ENCODE measurements at places on chromosomes 7 and 10.
A peak's percentile ranks its signal among the peaks of the same experiment; 100 is the strongest.

DNA sequence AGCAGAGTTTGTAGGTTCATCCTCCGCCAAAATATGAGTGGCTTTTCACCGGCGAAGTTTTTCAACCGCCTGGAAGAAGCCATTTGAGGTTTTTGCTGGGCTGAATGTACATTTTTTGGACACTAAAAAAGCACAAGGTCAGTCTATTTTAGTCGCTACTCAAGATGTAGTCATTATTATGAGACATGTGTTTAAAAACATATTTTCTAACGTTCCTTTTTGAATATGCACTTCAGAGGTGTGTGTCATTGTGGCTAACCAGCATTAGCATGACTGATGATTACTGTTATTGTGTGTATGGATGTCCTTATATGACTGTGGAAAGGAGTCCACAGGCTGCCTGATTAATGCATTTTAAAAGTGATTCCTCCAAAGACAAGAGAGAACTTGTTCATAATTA, 605.4 kb downstream of the INHBA start:
- DNase-seq = no peak

DNA sequence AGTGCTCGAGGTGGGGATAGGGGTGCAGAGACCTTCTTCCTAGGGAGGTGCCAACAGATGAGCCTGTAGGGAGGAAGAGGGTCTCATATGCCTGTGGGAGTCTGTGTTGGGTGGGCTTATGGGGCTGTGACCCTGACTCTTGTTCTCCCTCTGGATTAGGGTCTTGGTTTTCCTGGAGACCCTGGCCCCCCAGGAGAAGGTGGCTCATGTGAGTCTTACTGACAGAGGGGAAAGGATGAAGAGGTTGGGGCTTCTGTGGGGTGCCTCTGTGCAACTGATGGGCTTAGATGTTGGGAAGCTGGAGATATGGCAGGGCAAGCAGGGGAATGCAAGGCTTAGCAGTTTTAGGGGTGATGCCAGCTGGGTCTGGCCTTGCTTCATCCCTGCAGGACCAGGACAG, 20.2 kb upstream of the VOPP1 start:
- DNase-seq = no peak

DNA sequence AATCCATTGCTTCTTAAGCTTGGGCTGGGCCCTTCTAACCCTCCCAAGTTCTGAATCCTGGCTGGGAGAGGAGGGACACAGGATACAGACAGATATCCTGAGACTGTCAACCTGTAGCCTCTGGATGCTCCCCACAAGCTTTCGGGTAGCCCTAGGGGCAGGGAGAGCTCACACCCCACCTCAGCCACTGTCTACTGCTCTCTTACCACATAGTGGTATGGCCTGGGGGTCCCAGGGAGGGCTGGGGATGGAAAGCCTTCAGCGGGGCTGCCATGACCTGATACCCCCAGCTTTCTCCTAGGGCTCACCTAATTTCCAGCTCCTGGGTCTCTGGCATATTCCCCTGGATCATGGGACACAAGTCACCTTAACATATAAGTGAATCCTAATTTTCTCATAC, 25.1 kb downstream of the CRHR2 start:
- no peak for DNase-seq

DNA sequence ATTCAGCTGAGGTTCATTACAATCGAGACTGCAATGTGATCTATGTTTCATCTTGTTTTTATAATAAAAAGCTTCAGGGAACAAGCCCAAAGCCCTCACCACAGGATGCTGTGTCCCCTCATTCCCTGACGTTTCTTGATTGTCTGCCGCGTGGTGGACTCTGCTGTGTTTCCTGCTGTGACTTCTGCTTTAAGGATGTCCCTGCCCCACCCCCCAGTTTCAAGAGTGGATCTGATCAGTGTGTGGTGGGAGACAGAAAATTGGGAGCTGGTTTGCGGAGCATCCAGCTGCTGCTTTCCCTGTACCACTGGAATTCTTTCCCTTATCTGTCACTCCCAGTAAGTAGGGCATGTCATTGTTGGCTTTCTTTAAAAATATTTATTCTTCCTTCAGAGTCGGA, 86.2 kb downstream of the CREM start:
- DNase-seq = no peak

- DNase-seq = no peak
These were observed 32.2 kb downstream of the KCNH2 start for GRCh38 chr7:150945853-150946420.

GRCh38 chr7:30635798-30636197, 41.1 kb downstream of the GARS1 start:
- DNase-seq = no peak

- peak; percentile 36 for DNase-seq
These were observed 19.3 kb downstream of the STK17A start for GRCh38 chr7:43602256-43602655.

DNA sequence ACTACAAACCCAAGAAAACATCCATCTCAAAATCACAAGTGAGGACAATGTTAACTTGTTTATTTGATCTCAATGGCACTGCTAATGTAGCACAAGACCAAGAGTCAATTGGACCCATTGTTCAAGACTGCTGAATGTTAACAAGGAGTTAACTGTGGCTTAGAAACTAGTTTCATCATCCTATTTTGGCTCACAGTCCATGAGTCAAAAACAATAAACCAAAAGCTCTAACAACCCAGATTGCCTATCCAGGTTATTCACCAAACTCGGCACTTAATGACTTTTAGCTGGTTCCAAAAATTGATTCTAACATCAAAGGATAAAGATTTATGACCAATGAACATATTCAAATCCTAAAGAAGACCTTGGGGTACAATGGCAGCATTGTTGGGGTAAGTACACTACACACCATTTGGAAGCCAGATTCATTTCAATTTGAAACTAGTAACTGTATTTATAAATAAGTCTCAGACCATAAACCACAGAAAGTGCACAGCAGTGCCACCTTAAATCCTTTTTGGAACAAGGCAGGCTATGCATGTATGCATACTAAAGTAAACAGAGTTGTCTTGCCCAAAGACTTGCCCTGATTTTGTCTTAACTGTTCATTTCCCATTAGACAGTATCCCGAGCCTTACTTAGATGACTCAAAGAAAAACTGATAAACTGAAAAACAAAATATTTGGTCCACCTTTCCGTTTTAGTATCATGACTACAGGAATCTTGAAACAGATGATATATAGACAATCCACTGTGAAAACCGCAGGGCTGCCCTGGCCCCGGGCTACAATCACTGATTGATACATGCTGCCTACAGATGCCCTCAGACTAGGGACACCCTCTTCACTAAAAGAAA, 84.5 kb downstream of the SRPK2 start:
- DNase-seq = peak; percentile 35

GRCh38 chr10:78974617-78975317, 94.0 kb upstream of the ZMIZ1 start:
- peak; percentile 31 for DNase-seq

- no peak for DNase-seq
These were observed 174.5 kb upstream of the PRSS58 start for GRCh38 chr7:142432377-142432776.

DNA sequence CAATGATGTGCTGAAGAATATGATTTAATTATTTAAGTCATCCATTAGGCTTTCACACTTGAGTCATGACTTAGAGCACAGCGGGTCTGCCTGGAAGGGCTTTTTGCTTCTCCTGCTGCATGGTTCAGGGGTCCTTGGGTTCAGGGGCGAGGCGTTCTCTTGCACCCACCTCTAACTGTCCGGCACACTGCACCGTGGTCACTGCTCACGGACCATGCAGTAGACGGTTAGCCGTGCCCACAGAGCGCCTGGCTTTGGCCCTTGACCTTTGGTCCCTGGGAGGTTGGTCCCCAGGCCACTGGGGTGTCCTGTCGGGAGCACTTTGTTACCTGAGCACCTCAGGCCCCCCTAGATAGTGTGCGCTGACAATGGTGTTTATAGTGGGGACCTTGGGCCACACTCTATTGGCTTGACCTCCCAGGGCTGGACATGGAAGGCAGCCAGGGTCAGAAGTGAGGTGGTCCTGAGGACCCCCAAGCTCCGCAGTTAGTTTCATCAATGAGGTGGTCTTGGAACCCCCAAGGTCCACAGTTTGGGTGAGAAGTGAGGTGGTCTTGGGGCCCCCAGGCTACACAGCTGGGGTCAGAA, 110.6 kb downstream of the ACTR3B start:
- DNase-seq = no peak

DNA sequence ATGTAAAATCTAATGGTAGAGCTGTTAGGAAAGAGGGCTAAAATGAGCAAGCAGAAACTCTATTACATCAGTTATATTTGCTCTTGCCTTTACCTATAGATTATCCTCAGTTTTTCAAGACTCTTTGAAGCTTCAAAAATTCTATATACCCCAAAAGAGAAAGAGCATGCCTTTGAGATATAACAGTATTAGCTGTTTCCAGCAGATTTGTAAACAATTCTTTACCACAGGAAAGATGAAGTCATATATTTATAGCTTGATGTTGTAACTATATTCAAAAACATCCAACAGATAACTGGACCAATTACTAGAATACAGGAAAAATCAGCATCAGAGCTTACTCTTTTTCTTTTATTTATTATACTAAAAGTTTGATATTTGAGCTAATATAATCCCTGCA, 416.2 kb upstream of the TPK1 start:
- no peak for DNase-seq

- no peak for DNase-seq
These were observed 93.0 kb downstream of the HGF start for GRCh38 chr7:81676813-81677212.

DNA sequence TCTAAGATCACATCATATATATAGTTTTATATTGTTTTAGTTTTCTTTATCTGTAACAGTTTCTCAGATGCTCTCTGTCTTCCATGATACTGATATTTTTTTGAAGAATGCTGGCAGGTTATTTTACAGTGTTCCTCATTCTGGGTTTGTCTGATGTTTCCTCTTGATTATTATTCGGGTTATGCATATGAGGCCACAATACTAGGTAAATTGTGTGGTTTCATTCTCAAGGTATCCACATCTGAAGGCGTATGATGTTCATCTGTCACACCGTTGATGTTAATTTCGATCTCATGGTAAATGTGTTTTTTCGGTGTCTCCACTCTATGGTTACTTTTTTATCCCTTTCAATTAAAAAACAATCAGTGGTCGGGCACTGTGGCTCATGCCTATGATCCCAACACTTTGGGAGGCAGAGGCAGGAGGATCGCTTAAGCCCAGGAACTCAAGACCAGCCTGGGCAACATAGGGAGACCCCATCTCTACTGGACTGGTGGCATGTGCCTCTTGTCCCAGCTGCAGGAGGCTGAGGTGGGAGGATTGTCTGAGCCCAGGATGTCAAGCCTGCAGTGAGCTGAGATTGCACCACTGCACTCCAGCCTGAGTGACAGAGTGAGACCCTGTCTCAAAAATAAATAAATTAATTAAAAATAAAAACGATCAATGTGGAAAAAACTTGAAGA, 108.9 kb downstream of the TPST1 start:
- no peak for DNase-seq

DNA sequence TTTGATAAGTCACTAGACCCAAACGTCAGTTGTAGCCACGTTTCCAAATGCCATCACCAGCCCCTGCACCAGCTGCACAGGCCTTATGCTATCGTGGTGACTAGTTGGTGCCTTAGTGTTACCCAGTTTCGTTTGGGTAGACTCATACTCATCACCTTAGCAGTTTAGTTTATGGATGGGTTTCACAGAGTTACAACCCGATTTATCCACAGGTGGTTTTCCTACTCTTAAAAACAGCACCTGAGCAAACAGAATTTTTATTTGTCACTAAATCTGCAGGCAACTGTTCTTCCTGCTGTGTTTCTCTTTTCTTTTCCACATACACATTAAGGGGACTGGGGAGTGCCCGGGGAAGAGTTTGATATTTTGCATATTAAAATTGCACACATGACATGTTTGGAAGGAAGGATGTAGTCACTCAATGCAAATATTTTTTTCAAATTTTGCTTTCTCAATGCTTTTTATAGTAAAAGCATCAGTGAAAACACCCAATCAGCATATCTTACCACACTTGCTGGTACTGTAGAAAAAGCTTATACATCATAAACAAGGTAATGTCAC, 41.6 kb downstream of the PDSS1 start:
- DNase-seq = no peak

DNA sequence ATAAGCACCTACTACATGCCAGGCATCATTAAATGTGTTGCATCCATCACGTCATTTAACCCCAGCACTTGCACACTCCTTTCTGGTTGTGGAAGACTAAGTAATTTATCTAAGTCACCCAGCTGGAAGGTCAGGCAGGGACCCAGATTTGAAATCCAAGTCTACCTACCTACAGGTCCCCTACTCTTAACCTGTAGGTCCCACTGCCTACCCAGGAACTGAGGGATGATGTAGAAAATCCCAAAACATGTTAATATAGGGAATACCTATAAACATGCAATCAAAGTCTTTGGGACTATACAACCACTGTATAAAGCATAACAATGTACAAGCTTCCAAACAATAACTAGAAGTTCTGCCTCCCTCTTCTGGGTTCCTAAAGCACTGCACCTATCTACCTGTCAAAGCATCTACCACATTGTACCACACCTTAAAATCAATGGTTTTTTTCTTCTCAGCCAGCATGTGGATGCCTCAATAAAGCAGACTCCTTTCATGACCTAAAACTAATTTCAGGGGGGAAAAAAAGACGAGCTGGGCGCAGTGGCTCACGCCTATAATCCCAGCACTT, 5.6 kb downstream of the IL6 start:
- no peak for DNase-seq

GRCh38 chr10:89973326-89973725, 271.9 kb downstream of the KIF20B start:
- DNase-seq = no peak

DNA sequence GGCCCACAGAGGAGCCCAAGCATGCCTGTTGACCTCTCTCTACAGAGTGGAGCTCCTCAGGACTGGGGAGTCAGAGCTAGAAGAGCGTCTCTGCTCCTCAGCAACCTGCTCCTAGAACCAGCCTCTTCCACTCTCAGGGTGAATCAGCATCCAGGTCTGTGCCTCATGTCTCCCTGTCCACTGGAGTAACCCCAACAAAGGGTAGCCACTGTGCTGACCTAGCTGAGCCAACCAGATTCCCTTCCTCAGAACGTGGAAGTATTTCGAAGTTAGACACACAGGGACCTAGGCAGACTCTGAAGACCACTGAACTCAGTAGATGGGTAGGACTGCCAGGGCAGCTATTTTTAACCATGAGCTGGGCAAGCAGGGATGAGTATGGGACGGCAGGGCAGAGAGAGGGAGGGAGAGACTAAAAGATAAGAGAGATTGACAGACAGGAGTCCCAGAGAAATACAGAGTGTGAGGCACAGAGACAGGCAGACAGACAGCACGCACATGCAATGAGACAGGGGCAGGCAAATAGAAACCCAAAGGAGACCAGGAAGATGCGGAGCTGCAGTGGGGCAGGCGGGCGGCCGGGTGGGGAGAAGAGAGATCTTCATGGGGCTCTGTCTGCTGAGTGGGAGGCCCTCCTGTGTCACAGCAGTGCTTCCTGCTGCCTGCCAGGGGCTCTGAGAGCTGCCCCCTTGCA, 56.7 kb downstream of the OSBPL3 start:
- no peak for DNase-seq

DNA sequence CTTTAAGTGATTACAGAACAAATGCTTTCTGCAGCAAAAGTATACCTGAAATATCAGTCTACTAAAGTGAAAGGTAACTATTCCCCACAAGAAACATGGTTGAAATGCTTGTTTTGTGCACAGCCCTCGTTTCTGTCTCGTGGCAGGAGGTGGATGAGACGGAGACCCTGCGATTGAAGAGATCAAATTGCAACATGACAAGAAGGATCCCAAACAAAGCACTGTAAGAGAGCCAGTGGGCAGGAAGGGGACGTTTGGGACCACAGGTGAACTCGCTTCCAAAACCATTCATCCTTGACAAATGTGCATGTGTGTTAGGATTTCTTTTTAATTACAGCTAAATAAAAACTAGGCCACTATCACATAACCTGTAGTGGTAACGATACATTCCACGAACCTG, 192.6 kb downstream of the CCSER2 start:
- no peak for DNase-seq
